ENCODE measurements at places on chromosomes 1 and 21. TPM values are rescaled to one million over a fixed set of nuclear protein-coding genes. Genes with fewer than 3 reads are reported as not detected.

CD164L2 gene
- polyA plus RNA-seq = 0.08 TPM

ELK4 gene
- 26.0 TPM for polyA plus RNA-seq

IL19 gene
- polyA plus RNA-seq = 0.51 TPM

ANGPTL3 gene
- polyA plus RNA-seq = 16.0 TPM

TMCO2 gene
- not detected for polyA plus RNA-seq

DCST1 gene
- polyA plus RNA-seq = 0.36 TPM

EVA1C gene
- polyA plus RNA-seq = 4.8 TPM

CD48 gene
- 1.5 TPM for polyA plus RNA-seq

NECTIN4 gene
- polyA plus RNA-seq = 4.2 TPM

ERVH48-1 gene
- 0.21 TPM for polyA plus RNA-seq

AIM2 gene
- 0.17 TPM for polyA plus RNA-seq

PTGER3 gene
- polyA plus RNA-seq = 48.9 TPM

NBPF19 gene
- polyA plus RNA-seq = 11.1 TPM

CGN gene
- 53.4 TPM for polyA plus RNA-seq

TFF2 gene
- not detected for polyA plus RNA-seq

PTGFR gene
- 0.33 TPM for polyA plus RNA-seq

FAM72C gene
- 2.6 TPM for polyA plus RNA-seq

NCSTN gene
- polyA plus RNA-seq = 141 TPM

FCGR3B gene
- polyA plus RNA-seq = 0.72 TPM

LHX8 gene
- not detected for polyA plus RNA-seq

KCNN3 gene
- 2.5 TPM for polyA plus RNA-seq

REG4 gene
- polyA plus RNA-seq = 0.84 TPM

SEMA4A gene
- 20.8 TPM for polyA plus RNA-seq

FOXD3 gene
- 0.28 TPM for polyA plus RNA-seq

C1orf21 gene
- polyA plus RNA-seq = 35.6 TPM

GRHL3 gene
- 6.1 TPM for polyA plus RNA-seq

EPRS1 gene
- 113 TPM for polyA plus RNA-seq

KCNA2 gene
- polyA plus RNA-seq = 0.42 TPM

ZNF691 gene
- 23.6 TPM for polyA plus RNA-seq

DAB1 gene
- polyA plus RNA-seq = 6.5 TPM

CHD5 gene
- polyA plus RNA-seq = 0.22 TPM

OR6N1 gene
- not detected for polyA plus RNA-seq

GJA9 gene
- polyA plus RNA-seq = 0.74 TPM

ETV3L gene
- not detected for polyA plus RNA-seq

SH3BGR gene
- 6.9 TPM for polyA plus RNA-seq

SPRR2A gene
- polyA plus RNA-seq = not detected

CZIB gene
- polyA plus RNA-seq = 84.6 TPM

FCRL3 gene
- 0.16 TPM for polyA plus RNA-seq

C1orf185 gene
- not detected for polyA plus RNA-seq

ZNF593OS gene
- polyA plus RNA-seq = 0.46 TPM
